Esophagus muscularis mucosa (tissue), 4 donors: ENCODE measurements at places on chromosomes 2 and 18. TPM values are rescaled to one million over a fixed set of nuclear protein-coding genes. Genes with fewer than 3 reads are reported as not detected.

SP140 gene
- 2.5 TPM for total RNA-seq

GRCh38 chr2:28047681-28048080 is 157.2 kb downstream of the BABAM2 start:
- DNase-seq = no peak

GRCh38 chr2:118732432-118732831 is 115.0 kb downstream of the EN1 start:
- DNase-seq = no peak

DNA sequence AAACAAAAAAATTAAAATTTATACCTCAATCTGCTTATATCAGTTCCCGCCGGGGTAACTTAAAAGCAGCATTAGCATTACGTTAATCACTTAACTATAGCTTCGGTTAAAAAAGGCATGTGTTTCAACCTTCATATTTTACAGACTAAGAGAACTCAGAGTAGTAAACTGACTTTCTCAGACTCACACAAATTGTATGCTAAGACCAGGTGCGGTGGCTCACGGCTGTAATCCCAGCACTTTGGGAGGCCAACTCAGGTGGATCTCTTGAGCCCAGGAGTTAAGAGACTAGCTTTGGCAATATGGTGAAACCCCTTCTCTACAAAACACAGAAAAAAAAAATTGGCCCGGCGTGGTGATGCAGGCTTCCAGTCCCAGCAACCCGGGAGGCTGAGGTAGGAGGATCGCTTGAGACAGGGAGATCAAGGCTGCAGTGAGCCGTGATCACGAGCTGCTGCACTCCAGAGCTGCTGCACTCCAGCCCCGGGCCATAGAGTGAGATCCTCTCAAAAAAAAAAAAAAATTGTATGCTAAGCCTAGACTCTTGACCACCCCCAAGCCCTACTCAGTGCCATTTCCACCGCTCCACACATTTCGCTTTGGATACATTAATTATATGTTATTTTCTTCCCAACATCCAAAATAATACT is 2.4 kb downstream of the HNRNPLL start:
- no peak for DNase-seq

GALNT14 gene
- 0.80 TPM for total RNA-seq

GRCh38 chr2:71796174-71796593 is 342.8 kb downstream of the DYSF start:
- DNase-seq = no peak

DNA sequence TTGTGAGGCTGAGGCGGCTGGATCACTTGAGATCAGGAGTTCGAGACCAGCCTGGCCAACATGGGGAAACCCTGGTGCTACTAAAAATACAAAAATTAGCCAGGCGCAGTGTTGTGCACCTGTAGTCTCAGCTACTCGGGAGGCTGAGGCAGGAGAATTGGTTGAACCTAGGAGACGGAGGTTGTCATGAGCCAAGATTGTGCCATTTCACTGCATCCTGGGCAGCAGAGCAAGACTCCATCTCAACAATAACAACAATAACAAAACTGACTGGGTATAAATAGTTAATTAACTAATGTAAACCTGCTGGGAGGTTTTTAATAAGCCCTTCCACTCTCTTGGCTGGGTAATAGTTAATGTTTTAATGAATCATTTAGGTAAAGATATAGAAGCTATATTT is 7.8 kb downstream of the SULT6B1 start:
- DNase-seq = no peak

- no peak for DNase-seq
Measured at GRCh38 chr2:235418918-235419317, 74.9 kb upstream of the AGAP1 start.

DNA sequence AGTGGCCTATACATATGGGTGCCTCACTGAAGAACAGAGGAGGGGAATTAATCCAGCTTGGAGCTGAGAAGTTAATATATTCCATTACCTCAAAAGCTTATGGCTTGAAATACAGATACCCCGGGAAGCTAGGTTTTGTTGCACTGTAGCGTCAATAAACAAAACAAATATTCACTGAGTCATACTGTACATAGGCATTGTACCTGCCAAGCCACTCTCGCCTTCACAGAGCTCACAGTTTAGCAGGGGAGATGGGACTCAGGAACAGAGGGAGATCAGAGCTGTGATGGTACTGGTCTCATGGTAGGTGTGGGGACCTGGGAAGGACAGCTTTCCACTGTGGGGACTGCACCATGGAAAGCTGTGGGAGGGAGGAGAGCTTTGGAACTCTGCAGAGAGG is 111.2 kb upstream of the ST6GAL2 start:
- DNase-seq = no peak

- DNase-seq = no peak
Measured at GRCh38 chr2:117068371-117068770, 746.1 kb upstream of the DDX18 start.

SPRED2 gene
- 25.6 TPM for total RNA-seq

DNA sequence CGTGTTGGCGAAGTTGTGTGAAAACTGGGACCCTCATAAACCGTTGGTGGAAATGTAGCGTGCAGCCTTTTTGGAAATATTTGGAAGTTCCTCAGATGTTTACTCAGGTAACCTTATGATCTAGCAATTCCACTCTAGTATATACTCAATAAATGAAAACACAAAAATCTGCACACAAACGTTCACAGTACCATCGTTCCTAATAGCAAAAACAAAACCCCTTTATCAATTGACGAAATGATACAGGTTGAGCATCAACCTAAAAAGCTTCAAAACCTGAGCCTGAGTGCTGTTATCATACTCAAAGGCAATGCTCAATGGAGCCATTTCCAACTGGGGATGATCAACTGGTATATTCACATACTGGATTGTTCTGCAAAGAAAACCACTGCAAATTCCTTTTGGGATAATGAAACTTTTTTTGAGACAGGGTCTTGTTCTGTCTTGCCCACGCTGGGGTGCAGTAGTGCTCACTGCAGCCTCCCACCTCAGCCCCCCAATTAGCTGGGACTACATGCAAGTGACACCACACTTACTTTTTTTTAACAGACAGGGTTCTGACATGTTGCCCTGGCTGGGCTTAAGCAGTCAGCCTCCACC is 777 bp upstream of the C18orf32 start:
- DNase-seq = no peak

REG3A gene
- total RNA-seq = not detected

DNA sequence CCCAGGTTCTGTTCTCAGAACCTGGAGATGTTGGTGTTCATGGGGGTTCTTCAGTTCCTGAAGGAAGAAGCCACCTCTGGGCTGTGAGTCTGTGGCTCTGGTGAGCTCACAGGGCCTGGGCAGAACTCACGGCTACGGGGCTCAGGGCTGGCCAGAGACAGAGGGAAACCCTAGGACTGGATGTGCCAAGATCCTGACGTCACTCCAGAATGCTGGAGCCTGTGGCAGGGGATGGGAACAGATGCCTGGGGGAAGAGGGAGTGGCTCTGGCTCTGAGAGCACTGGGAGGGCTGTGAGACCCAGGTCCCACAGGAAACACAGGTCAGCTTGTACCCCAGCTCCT is at the start of gene OTOF:
TSS of gene OTOF (minus strand) at position 214 of the 343 bp plus-strand sequence.
- DNase-seq = no peak

RESP18 gene
- total RNA-seq = not detected

- no peak for DNase-seq
Measured at GRCh38 chr2:201883606-201884369, 77.5 kb downstream of the CDK15 start.

- DNase-seq = no peak
Measured at GRCh38 chr2:216681683-216682082, 13.7 kb downstream of the IGFBP5 start.

C2orf72 gene
- 0.83 TPM for total RNA-seq

MEX3C gene
- 38.0 TPM for total RNA-seq

RPRM gene
- 8.6 TPM for total RNA-seq

DNA sequence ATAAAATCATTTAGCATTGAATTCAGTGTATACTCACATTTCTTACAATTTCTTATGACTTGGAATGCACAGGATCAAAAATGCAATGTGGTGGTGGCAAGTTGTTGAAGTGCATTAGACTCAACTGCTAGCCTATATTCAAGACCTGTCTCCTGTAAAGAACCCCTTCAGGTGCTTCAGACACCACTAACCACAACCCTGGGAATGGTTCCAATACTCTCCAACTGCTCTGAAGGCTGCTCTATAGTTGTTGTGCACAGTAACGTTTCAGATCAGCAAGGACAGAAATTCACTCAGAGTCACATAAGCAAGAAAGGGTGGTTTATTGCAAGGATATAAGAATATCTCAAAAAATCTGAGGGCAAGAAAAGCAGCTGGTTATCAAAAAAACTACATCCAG is 6.5 kb downstream of the GKN1 start:
- DNase-seq = no peak

ALK gene
- total RNA-seq = 0.83 TPM

TUBA4B gene
- total RNA-seq = not detected

COLEC11 gene
- 19.1 TPM for total RNA-seq

DNA sequence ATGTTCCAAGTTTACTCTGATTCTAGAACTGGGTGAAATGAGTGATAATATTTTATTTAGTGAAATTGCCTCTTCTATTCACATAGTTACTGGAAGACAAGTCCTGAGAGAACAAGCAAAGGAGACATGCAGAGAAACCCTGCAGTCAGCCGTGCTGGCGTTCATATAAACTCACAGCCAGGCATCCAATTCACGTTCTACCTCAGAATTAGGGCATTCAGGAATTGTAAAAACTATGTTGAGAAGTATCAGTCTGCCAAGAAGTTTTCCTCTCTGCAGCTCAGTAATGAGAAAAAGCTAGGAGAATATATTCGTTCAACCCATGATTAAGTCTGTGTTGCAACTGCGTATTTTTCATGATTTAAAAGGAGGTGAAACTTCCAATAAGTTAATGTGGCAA is 156.2 kb upstream of the DSEL start:
- no peak for DNase-seq

GRCh38 chr2:79780781-79781180 is 267.9 kb downstream of the CTNNA2 start:
- DNase-seq = no peak

DNA sequence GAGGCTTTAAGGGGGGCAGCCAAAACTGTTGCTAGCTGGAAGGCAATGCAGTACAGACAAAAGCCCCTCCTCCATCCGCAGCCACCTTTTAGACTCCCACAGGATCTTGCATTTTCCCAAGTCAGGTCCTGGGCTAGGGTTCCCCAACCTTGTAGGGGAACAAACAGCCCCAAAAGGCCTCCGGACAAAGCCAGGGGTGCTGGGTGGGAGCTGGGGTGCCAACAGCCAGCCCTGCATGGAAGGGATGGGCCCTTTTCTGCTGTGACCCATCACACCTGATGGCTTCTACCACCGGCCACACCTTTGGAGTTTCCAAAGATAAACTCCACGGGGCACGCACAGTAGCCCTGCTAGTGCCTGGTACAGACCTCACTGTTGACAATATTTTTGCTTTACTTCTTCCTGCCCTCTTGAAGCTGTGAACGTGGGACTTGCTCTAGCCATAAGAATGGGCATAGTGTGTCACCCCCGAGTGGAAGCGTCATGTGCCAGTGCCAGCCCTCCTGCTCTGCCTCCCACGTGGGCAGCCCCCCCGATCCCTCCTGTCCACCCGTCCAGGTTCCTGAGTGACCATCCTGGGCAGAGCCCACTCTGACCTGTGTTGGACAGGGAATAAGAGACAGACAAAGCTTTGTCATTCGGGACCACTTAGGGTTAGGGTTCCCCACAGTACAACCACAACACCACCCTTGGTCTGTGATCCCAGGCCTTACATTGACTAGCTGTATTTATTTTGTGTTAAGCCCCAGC is 18.8 kb downstream of the TUBB6 start:
- no peak for DNase-seq

FBXO41 gene
- total RNA-seq = 5.2 TPM

GRCh38 chr2:101829429-101829828 is 131.9 kb downstream of the MAP4K4 start:
- no peak for DNase-seq

SH3RF3 gene
- 6.3 TPM for total RNA-seq

STON1 gene
- total RNA-seq = 170 TPM

DNA sequence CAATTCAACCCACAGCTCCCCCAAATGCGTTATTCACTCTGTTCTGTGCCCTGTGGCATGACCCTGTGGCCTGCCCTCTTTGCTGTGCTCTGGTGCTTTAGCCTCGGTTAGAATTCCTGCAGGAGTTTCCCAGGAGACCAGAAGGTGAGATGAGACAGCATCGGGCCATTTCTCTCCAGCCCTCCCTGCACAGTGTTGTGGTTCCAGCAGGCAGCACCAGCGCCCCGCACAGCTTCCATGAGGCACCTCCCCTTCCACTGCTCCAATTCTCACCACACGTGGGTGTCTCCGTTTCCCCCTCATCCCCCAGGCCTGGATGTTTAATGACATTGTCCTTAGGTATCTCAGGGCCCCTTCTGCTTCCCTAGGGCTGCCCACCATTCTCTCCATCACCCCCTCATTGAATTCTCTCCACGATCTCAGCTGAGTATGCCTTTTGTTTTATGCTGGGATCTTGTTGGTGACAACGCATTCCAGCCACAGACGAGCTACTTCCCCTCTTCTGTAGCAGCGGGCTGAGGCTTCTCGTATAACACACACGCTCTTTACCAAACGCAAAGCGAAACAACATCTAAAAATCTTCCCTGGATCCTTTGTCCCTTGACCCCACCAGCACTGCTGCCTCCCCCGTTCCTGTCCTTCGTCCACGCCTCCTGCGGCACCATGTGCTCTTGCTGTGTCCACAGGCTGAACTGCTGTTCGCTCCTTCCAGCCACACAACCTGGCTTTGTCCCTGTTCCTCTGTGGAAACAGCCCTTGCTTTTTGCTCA is 35.1 kb downstream of the ACKR3 start:
- no peak for DNase-seq

TRABD2A gene
- total RNA-seq = 1.2 TPM

GRCh38 chr2:32962690-32963089 is 15.9 kb downstream of the LTBP1 start:
- DNase-seq = no peak

GRCh38 chr2:236536727-236537398 is 32.8 kb upstream of the ACKR3 start:
- no peak for DNase-seq

DNA sequence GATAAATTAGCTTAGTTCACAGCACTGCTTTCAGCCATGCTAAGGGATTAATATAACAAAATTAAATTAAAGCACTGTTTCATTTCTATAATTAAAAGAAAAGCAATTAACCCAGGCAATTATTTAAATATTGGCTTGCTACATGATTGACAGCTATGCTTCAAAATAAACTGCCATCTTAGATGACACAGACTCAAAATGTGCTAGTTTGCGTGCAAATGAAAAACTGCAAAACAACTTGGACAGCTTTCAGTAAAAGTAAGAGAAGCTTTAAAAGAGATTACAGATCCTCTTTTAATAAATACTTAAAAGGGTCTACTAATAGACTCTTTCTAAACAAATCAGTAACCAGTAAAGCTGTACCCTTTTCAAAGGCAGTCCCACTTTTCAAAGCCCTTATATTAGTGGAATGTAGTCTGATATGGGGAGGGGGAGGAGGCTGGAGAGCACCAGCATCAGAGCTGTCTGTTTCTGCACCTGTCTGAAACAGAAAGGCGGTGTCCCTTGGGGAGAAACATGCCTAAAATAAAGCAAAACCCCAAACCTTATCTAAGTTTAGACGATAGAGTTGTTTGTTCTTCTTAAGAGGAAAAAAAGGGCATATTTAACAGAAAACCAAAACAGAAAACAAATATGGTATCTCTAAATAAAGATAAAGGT is 20.8 kb downstream of the EIF2AK3 start:
- no peak for DNase-seq
